ENCODE measurements at places on chromosomes 2 and 18.

DNA sequence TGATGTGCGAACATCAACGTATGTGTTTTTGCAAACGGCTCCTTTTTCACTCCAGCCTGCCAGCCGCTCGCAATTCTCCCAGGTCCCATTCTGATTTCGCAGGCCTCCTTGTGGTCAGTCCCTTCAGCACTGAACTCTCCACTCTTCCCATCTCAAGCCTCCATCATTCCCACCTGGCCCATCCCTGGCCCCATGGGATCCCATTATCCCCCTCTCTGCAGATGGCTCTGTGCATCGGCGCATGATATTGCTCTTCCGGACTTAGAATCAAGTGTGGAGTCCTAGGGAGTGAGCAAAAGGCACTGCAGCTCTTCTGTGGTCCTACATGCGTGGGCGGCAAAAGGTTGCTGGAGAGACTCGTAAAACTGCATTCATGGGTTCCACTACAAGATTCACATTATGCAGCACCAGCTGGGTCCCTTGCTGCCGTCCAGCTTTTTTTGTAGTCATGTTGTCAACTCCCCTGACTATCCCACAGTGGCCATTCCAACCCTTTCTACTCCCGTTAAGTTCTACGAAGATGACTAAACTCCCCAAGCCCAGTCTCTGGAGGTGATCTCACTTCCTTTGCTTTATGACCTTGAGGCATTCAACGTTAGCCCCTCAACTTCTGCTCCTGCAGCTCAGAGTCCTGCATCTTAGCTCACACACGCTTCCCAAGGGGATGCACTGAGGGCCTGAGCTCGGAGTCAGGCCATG, 125.3 kb upstream of the NRP2 start:
- DNase-seq = no peak

DNA sequence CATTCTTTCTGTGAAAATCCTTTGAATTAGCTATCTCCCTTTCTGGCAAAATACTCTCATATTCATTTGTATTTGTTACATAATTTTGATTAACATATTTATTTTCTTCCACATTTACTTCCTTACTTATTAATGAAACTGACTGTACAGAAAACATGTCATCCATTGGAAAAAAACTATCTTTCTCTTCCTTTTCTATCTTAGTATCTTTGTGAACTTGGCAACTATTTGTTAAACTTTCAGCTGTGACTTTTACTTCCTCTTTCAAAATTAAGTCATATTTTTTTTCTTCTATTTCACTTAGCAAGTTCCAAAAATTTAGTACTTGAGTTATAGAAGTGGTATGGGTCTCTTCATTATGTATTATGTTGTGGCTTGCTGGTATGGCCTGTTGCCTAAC, 2.6 kb downstream of the RAD51AP2 start:
- DNase-seq = no peak

DNA sequence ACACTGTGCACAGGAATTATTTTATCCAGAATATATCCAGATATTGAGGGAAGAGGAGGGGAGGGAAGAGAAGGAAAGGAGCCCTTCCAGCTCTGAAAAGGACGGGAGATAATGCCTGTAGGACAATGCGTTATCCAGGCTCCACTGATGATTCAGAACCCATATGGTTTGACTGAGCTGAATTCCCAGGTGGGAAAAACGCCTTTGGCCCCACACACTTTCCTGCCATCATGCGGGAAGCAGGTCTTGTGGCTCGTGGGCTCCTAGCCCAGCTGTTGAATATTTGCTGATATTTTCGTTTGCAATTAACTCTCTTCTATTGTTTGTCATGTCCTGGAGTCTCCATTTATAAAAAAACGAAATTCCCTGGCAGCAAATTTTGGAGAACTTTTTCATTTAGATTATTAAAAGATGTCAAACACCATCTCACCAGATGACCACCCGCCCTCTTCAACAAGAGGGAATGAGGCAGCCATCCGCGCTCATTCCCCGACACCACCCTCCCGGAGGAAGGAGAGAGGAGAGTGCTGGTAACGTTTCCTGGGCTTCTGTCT, 8.9 kb downstream of the COL6A3 start:
- DNase-seq = no peak

DNA sequence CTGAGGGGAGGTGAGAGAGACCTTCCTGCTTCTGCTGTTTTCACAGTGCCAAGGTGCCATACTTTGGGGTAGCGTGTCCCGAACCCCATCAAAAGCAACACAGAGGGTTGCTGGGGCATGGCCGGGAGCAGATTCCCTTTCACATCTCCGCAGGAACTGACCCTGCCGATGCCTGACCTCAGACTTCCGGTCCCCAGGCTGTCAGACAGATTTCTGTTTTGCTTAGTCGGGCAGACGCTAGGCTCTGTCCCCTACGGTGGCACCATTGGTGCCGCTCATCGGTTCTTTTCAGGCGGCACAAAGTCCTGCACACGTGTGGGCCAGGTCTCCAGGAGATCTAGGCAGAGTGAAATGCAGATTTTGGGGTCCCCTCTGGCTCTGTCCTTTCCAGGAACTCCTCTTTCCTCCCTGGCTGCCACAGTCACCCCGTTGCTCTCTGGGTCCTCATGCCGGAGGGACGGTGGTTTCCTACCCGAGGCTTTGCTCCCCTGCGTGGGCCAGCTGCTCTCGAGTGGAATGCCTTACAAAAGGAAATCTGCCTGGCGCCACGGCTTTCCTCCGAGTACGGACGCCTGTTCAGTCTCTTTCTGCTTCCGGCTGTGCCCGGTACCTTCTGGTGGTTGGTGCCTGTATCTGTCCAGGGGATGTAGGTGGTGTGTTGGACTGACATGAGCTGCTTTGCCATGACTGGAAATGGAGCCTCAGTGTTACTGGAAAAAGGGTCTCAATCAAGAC, 39.3 kb downstream of the RTP5 start:
- DNase-seq = no peak

DNA sequence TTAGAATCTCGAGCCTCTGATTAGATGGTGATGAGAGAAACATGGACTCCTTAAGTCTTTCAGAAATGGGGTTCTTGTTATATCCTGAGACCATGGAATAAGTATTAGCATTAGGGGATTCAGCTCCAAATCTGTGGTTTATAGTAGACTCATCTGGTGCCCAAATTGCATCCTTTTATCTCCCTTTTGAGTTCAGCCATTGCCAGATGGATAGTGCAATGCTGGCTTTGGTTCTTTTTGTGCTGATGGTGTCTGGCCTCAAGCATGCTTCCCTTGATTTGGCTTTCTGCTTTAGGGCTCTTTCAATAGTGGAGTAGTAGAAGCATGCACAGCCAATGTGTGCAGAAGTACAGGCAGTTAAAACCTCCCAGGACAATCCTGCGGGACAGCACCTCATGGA, 306.4 kb downstream of the TSN start:
- no peak for DNase-seq

DNA sequence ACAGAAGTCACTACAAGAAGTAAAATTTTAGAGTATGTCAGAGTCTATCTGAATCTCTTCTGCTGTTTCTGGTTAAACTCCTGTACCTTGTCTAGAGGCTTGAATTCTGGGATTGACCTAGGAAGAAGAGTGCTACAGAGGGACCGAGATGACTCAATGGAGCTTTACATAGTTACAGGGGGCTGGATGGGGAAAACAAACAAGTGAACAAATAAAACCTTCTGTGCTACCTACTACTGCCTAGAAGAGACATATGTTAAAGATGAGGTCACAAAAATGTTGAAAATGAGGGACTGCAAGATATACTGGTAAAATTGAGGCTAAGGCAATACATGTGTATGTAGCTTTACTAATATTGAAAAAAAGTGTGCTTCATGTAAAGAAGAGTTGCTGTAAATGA, 265.4 kb upstream of the TFPI start:
- DNase-seq = no peak

GRCh38 chr2:107393516-107393915, 433.2 kb upstream of the RGPD4 start:
- no peak for DNase-seq

- DNase-seq = no peak
Observed at GRCh38 chr18:730692-731091, 18.3 kb upstream of the ENOSF1 start.

GRCh38 chr2:61575447-61575859, 37.3 kb upstream of the XPO1 start:
- DNase-seq = no peak

- DNase-seq = no peak
Observed at GRCh38 chr2:216172493-216172892, 63.3 kb downstream of the XRCC5 start.

DNA sequence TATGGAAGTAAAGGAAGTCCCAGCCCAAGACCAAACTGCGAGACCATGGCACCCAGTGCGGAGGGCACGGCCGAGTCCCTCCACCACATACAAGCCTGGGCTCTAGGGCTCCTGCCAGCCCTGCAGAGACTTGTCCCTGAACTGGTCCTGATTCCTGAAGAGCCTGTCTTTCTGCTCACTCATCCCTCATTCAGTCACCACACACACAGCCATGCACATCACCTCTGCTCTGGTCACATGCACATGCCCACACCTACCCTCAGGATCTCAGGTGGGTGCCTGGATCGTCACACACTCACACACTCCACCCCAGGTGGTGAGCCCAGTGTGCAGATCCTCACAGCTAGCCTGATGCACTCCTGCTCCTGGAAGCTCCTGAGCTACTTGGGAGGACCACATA, 71.4 kb upstream of the LAPTM4A start:
- no peak for DNase-seq

DNA sequence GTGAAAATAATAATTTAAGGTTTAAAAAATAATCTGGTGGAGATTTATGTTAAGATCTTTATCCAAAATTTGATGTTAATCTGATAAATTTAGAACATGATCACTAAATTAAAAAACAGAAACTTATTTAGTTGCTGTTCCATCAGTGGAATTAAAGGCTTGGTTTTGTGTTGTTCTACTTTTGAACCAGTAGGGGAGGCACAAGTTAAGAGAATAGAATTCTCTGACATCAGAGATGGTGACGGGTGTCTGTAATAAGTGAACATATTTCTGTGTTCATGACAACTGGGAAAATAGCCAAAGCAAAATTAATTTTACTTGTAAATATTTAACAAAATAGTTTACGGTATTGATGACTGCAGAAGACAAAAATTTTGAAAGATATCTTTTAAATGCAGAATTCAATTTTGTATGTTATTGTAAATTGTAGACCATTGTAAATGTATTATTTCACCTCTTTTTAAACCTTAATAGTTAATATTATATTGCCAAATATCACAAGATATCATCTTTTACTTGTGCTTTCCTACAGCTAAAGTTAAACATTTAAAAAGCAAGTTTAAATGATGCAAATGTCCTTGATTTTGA, 106.0 kb downstream of the UBR3 start:
- DNase-seq = peak; percentile 32

- DNase-seq = no peak
Observed at GRCh38 chr18:34495506-34495905, 214.6 kb upstream of the DTNA start.

DNA sequence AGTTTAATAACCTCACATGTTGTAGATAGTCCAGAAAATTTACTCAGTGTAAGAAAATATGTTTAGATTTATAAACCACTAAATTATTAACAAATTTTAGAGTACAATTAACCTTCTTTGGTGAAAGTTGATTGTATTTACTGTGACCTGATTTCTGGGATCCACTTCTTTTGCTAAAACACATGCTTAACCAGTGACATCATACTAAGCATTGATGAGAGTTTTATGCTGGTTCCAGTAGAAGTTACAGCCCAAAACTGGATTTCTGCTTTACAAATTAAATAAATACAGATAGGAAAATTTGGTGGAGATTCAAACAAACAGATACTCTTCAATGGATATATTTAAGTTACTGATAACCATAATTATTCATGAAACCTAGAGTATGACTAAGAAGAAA, 40.9 kb downstream of the RBBP8 start:
- no peak for DNase-seq

- no peak for DNase-seq
Observed at GRCh38 chr18:49845629-49846360, 32.5 kb upstream of the ACAA2 start.

GRCh38 chr2:68828887-68829708, 42.1 kb downstream of the BMP10 start:
- DNase-seq = peak; percentile 13

- peak; percentile 57 for DNase-seq
Observed at GRCh38 chr2:45651415-45652089, at the start of gene PRKCE. Gene PRKCE (plus strand): TSS chr2:45651675.

GRCh38 chr2:5703166-5703565, 11.0 kb downstream of the SOX11 start:
- no peak for DNase-seq

DNA sequence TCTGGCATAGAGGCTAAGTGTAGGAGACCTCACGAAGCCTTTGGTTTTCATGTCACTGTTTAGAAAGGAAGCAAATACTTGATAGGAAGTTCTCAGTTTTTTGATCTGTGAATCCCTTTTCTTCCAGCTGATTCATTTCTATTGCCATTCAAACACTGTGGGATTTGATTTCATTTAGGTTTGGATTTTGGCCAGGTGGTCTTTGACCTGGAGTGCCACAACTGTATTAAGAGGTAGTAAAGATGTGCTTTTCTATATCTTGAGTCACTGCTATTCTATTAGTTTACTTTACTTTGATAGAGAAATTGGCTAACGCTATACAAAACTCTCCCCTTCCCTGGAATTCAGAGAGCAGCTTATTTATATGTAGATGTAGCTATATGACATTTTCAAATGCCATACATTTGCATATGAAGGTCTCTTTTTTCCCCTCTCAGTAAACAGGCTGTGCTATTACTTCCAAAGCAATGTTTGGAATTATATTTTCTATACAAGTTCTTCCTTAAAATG, 132.4 kb upstream of the CAVIN2 start:
- no peak for DNase-seq

GRCh38 chr18:40984856-40985255, 970.2 kb upstream of the PIK3C3 start:
- DNase-seq = no peak

GRCh38 chr18:30889519-30890301, 152.8 kb downstream of the DSC3 start:
- no peak for DNase-seq

DNA sequence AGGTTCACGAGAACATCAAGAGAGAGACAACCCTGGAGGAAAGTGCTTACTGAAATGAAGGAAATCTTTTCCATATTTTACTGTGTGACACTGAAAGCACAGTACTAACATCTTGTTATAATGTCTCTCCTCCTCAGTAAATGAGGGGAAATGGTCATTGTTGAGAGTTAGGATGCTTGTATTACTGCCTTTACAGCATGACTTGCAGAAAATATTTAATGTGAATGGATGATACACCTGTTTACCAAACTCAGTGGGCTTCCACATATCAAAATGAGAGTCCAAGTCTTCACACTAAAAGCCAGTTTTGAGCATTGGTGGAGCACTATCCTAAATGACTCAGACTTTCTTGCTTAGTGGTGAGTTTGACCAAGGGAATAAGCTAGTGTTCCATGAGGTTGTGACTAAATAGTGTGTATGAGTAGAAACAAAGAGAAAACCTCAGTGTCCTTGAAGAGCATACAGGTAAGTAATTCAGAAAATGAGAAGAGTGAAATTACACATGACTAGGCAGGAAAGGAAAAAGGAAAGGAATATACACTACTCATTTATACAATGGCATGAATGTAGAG, 930.7 kb upstream of the CELF4 start:
- DNase-seq = no peak

DNA sequence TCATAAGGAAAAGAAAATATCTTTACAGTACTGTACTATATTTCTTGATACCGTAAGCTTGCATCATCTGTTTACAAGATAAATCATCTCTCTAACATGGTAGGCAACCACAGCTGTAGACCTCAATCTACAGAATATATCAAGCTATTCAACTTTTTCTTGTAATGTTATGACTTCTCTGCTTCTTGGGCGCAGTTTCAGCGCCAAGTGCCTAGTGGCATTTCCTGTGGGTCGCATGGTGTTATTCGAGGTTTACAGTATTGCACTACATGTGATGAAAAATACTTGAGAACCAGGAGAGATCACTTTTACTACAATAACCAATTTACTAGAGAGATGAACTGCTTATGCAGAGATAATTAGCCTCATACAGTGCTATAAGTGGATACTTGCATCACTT, 34.0 kb upstream of the SESTD1 start:
- no peak for DNase-seq

Data from cerebellum (tissue), 4 donors.